Stimulated activated CD4-positive, alpha-beta T cell treated with anti-CD3 and anti-CD28 coated beads, Interleukin-1b, Interleukin-23, amount 100 ng/mL, for 1 hour (primary cell): ENCODE measurements at places on chromosomes 2 and 18.

DNA sequence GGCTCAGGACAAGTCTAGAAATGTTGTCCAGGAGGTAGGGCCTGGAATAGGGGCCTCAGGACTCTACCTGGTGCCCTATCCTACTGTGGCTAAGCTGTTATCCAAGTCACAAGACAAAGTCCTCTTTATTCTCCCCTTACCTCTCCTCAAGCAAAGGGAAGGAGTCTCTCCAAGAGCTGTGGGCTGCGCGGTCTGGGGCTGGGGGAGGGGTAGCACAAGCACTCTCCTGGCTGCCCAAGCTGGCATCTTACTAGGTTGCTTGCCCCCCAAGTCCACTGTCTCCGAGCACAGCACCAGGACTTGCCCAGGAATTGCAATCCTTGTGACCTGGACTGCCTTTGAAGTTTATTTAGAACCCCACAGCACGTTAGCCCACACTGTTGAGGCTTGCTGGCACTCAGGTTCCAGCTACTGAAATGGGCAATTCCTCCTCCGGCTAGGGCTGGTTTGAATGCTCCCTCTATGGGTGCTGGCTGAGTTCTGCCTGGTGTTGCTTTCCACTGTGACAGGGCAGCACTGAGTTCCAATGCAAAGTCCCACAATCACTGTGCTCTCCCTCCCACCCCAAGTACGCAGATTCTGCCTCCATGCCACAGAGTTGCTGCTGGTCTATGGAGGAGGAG, 18.5 kb downstream of the DHRS9 start:
- no peak for DNase-seq

- DNase-seq: no peak
Measured at GRCh38 chr2:105338020-105338385, 663 bp downstream of the C2orf49 start.

GRCh38 chr2:121151311-121152109, 133.5 kb downstream of the TFCP2L1 start:
- DNase-seq: no peak

GRCh38 chr2:68203587-68203986, 45.9 kb downstream of the PNO1 start:
- DNase-seq: no peak

GRCh38 chr2:196963961-196964360, 37.5 kb upstream of the PGAP1 start:
- no peak for DNase-seq

- no peak for DNase-seq
Measured at GRCh38 chr2:241188361-241189092, at the start of gene ANO7. Gene ANO7, plus strand, starts transcription at chr2:241188677. Its CDS starts 1,387 bp downstream, at chr2:241190064.

- DNase-seq: no peak
Measured at GRCh38 chr18:14936313-14936712, 188.3 kb downstream of the ANKRD30B start.

DNA sequence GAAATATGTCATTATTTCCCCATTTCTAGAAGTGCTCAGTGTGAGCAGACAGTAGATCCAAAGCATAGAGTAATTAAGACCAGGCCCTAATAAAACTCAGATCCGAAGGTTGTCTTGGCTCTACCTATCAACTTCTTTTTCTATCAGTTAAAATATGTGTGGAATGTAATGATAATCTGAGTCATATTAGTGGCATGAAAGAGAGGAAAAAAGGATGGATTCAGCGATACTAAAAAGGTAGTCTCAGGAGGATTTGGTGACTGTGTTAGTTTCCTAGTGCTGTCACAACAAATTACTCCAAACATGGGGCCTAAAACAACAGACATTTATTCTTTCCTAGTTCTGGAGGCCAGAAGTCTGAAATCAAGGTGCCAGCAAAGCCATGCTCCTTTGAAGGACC, 103.7 kb upstream of the NABP1 start:
- DNase-seq: no peak

DNA sequence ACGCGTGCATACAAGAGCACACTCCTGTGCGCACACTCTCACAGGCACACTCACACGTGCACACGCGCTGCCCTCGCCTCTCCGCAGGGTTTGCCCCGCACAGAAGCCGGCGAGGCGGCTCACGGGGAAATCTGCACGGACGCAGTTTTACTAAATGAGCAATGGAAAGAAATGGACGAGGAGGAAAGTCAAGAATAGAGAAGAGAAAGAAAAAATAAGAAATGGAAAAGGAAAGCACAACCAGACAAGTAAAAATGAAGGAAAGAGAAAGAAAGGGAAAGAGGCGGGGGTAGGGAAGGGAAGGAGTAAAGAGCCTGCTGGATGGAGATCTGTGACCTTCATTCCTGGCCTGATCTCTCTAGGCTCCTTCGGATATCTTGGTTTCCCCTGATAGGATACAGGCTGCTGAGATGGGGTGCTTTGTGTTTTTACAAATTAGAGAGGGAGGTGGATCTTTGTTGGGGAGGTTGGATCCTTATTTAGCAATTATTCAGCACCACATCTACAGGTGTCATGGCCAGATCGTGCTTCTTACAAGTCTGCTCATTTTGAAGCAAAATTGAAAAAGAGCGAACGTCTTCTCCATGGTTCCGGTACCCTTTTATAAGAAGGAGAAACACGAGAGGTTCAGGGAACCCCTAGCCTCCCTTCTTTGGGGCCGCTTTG, 693 bp upstream of the LRP2 start:
- no peak for DNase-seq

DNA sequence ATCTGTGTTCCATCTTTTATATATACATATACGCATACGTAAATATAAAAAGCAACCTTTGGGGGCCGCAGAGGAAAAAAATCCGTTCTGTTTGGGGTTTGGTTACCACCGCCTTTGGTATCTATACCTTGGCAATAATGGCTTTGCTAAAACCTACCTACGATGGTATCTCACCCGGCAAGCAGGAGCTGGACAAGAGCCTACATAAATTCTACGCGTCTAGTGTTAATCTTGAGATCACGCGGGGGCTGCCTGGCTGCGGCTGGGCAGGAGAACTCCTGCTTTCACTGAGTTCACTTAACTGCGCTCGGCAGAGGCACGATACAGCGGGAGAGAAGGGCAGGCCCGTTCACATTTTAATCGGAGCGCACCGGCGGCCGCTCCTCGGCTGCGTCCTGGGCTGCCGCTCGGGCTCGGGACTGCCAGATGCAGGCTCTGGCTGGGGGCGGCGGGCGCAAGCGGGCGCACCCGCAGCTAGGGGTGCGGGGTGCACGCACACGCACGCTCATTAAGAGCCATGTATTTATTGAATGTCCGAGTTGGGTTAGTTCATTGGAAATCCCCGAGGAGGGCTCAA, 1.7 kb upstream of the POU3F3 start:
- no peak for DNase-seq

DNA sequence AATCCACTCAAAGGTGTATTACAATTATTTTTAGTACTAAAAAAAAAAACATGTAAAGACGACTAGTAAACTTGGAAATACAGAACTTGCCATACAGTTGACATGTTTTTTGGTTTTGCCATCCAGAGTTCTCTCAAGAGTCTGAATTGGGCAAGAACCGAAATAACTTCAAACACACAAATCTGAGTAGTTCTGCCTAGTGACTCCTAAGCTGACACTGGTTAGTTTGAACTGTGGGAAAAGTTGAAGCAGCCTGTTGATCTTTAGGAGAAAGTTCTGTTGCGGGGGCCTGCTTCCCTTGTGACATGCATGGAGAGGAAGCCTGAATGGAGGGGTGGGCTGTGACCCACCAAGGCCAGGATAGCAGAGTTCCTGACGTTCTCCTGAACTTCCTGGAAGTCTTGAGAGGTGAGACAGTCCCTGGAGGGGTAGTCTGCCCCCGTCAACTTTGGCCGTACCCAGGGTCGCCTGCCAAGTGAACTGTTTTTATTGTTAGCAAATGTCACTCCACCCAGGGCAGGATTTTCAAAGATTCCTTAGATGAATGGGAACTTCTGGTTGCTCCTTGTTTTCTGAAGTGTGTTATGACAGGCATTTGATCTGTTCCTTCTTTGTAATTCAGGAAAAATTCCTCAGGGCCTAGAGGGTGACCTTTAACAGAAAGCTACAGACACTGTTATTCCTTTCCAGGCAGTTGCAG, 85.6 kb upstream of the SPTBN1 start:
- DNase-seq: no peak

DNA sequence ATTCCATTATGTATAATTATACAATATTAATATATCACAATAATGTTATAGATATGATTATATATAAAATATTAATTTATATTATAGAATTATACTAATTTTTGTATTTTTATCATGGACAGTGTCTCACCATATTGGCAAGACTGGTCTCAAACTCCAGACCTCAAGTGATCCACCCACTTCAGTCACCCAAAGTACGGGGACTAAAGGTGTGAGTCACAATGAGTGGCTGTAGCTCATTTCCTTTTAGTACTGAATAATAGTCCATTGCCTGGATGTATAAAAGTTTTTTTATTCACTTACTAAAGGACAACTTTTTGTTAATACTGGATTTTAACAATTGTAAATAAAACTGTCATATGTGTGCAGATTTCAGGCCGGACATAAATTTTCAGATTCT, 417.6 kb upstream of the LINC00305 start:
- DNase-seq: no peak

DNA sequence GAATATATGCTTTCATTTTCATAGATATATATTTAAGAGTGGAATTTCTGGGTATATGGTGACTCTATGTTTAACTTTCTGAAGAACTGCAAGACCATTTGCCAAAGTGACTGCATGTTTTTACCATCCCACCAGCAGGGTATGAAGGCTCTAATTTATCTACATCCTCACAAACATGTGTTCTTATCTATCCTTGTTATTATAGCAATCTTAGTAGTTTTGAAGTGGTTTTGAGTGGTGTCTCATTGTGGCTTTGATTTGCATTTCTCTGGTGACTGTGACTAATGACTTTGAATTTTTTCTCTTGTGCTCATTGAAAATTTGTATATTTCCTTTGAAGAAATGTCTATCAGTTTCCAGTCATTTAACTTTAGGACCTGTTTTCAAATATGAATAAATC, 310.2 kb upstream of the NRP2 start:
- DNase-seq: no peak

DNA sequence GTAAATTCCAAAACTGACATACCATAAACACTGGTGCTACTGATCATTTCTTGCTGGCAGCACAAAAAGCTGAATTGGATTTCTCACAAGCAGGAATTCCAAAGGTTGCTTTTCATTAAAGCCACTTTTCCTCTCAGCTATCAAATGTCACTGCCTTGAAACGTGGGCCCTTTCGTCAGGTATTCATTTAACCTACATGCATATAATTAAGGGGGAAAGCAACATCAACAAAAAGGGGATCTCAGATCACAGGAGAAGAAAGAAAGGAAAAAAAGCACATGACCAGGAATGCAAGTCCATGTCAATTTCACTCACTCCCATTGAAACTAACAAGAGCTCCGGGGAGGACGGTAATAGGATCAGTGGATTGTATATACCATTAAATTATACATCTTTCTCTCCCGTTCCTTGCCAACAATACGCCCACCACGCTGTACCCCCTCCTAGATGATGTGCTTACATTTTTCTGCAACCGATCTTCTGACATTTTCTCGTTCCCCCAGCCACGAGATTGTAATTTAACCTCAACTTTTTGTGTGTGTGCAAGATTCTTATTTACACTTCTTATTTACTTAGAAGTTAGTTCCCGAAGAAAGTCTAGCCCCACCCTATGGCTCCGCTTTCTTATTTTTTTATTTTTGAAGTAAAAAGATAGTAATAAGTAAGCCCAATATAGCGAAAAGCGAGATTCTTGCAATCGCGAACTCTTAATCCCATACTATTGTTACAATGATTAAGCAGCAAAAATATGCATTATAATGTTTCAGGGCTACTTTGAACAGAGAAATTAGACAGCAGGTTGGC, 725 bp downstream of the FIGN start:
- DNase-seq: no peak

DNA sequence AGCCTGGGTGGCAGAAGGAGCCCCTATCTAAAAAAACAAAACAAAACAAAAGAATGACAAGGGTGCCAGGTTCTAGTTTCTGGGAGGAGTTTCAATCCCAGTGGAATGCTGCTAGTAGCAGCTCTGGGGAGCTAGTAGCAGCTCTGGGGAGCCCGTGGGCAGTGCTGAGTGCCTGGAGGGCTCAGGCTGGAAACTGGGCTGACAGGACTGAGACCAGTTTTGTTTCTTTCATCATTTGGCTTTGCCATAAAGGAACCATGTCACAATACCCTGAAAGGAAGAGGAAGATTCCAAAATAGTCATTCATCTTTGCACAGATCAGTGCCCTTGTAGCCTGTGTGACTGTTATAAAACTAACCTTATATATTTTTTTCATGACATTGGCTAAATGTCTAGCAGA, 10.6 kb downstream of the MFSD6 start:
- no peak for DNase-seq

DNA sequence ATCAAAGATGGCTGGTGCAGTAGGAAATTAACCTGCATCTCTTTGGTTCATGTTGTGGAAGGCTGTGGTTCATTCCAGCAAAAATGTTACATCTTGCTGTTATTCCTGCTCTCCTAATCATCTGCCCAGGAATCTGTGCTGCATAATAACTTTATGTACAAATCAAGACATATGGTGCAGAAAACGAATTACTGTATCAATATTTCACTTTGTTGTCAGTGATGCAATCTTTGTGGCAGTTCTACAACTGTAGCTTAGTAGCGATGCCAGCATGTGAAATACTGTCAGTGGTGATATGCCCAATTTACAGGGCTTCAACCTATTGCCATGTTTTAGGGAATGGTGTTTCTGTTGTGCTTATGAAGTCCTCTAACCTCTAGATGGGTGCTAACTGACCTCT, 1114.7 kb downstream of the SOCS6 start:
- DNase-seq: no peak

DNA sequence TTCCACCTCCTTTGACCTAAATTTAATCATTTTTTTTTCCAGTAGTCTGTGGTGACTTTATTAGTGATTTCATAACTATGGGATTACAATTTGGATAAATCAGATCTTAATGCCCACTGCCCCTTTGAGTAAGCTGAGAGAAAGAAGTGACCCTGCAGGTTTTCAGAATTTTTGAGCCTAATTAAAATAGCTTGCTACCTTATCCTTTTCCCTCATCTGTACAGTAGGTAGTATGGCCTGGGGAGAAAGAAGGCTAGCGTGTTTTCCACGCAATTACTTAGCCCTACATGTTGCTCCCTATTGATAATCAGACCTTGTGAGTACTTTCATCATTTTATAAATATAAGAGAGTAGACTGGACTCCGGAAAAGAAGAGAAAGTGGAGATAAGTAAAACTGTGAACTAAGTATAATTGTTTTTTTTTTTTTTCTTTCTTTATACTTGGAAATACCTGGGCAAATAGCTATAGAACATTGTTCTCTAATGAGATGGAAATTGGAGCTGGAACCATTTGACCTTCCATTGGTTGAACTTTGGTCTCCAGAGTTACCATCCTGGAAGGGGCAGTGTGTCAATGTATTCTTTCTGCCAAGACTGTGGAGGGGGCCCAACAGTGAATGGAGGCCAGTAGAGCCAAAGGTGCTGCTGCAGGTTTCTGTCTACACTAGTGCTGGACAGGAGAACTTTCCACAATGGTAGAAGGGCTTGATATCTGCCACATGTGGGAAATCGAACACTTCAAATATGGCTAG, 26.9 kb downstream of the UBE2E3 start:
- DNase-seq: no peak

DNA sequence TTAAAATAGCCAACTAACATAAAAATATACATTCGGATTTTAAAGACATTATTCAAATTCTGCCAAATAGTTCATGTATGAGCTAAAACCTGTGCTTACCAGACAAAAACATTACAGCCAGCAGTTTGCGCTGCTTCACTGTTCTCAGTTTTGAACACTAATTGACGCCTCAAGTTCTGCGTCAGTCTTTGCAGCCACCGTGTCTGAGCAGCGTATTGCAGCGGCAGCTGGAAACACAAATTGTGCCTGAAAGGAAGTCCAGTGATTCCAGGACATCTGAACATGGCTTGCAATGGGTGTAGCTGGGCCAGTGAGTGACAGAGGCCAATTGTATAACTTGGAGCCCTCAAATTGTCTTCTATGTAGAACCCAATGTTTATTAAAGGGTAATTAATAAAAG, 267.6 kb downstream of the TFCP2L1 start:
- no peak for DNase-seq
